ENCODE measurements at places on chromosomes 7 and 10.
A peak's percentile ranks its signal among the peaks of the same experiment; 100 is the strongest.

GRCh38 chr10:73439605-73440312, 6.4 kb upstream of the MSS51 start:
- DNase-seq, result no peak

DNA sequence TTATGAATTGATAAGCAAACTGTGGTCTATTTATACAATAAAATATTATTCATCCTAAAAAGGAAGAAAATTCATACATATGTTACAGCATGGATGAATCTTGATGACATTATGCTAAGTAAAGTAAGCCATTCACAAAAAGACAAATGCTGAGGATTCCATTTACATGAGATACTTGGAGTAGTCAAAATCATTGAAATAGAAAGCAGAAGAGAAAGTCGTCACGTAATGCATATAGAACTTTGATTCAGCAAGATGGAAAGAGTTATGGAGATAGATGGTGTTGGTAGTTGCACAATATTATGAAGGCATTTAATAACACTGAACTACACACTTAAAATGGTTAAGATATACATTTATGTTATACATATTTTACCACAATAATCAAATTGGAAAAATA, 309.7 kb upstream of the KLF6 start:
- no peak for DNase-seq

DNA sequence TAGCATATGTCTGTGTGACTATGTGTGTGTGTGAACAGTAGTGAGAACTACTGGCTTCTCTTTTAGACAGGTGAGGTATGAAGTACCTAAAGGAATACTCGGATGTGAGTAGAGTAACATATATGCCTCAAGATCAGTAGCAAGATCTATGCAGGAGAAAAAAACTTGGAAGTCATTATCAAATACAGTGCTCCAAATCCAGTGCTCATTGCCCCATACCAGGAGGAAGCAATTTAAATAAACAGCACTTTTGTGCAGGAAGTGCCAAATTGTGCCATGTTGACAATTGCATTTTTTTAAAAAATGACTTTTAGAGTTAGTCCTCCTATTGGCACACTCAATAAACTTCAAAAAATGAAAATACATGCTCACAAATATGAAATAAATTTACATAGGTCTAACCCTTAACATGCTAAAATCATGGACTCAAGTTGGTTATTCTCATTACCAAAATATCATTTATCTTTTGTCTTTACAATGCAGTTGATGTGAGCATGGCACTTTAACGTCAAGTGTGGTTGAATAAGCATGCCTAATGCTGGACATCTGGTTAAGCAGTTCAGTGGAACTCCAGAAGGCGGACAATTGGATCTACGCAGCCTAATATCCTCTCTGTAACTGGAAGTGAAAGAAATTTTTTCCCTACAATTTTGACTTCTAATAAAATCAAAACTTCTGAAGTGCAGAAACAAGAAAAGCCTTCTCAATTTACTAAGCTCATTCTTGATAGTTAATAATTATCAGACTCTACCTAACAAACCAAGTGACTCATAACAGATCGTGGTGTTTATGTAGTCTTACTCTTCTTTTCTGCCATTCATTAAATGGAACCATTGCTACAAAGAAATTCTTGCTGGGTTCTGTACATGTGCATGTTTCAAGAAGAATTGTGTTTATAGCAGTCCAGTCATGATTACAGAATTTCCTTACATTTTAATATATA, 195.2 kb downstream of the MDFIC start:
- DNase-seq, result no peak

DNA sequence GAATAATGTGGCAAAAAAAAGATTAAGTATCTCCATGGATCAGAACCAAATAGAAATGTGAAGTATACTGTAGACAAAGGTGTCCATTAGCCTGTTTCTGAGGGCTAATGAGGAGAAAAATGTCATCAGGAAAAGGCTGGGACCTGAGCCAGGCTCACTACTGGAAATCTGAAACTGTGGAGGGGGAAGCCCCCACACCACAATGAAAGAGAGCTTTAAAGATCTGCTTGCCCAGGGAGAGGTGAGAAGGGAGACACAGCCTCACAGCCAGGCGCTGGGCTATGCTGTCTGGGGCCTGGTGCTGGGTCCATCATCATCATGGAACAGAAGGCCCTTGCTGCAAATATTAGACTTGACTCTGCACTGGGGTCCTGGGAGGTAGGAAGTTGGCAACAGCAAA, 90.4 kb downstream of the OSBPL3 start:
- DNase-seq, result no peak

DNA sequence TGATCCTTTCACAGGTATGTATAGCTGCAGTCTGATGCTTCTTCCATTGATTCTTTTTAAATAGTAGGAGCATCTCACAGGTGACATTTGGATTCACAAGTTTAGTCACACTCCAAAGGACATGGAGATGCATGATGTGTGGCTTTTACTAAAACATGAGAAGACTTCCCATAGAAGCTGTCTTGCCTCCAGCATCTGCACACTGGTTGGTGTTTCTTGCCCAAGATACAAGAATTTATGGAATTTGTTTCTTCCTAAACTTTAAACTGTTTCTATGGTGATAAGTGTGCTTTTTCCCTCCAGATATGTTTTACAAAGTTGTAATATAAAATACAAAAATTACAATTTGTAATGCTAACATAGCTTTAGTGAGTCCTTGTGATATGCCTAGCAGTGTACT, 24.2 kb downstream of the ADIRF start:
- DNase-seq, result no peak

DNA sequence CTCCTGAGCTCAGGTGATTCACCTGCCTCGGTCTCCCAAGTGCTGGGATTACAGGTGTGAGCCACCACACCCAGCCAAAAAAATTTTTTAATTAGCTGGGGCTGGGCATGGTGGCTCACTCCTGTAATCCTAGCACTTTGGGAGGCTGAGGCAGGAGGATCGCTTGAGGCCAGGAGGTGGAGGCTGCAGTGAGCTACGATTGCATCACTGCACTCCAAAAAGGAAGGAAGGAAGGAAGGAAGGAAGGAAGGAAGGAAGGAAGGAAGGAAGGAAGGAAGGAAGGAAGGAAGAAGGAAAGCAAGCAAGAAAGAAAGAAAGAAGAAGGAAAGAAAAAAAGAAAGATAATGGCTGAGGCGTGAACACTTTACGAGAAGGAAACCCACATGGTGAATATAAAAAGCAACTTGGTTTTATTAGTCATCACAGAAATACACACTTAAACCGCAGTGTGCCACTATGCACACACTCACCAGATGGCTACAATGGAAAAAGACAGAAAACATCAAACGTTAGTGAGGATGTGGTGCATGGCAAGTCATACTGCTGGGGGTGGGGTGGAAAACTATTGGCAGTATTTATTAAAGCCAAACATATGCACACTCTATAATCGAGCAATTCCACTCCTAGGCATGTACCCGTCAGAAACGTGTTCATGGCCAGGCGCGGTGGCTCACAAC, 4.4 kb upstream of the CCL26 start:
- no peak for DNase-seq

GRCh38 chr10:15211464-15211979, 43.0 kb upstream of the NMT2 start:
- DNase-seq, result no peak

DNA sequence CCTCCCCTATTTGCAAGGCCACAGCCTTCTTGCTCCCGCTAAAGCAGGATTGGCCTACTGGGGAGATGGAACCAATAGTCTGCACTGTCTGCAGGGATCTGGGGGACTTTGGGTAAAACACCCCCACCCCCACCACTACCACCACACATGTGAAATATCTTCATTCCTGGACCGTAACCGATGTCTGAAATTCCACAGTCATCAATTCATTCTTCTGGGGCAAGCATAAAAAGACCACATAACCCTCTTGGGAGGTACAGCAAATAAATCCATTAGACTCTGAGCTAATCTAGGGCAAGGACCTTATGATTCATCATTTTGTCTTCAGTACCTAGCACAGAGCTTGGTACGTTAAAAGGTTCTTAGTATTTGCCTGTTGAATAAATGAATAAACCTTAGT, 307.8 kb downstream of the GPAM start:
- no peak for DNase-seq

DNA sequence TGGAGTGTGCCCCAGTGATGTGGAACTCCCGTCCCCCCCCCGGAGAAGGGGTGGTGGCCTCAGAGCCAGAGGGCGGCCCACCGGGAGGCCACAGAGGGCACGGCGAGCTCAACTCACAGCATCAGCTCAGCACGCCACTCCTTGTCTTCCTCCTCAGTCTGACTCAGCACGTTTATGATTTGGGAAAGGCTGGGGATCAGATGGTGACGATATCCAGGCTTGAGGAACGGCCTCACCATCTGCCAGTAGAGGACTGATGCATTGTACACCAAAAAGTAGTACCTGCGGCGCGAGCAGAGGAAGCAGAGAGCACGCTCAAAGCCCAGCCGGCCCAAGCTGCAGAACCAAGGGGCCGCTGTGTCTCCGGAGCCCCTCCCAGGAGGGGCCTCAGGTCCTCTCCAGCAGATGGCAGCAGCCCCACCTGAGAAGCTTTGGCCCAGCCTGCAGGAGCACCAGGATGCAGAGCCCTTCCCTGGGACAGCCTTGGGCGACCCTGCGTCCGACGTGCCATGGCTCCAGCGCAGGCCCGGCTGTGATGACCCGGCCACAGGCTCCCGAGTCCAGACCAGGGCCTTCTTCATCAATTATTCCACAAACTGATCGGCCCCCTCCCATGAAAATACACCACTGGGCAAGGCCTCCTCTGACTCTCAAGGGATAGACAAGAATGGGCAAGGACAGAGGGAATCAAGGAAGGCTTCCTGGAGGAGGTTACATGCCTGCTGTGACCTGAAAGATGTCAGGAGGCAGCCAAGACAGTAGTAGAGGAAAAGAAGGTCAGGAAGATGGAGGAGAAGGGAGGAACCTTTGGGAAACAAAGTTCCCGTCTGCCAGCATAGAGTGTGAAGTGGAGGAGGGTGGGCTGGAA, 3.7 kb downstream of the CFAP46 start:
- DNase-seq, result peak; percentile 43

GRCh38 chr10:97796651-97797050, 24.9 kb upstream of the SFRP5 start:
- no peak for DNase-seq

GRCh38 chr7:1253681-1254181, 21.1 kb downstream of the UNCX start:
- no peak for DNase-seq

DNA sequence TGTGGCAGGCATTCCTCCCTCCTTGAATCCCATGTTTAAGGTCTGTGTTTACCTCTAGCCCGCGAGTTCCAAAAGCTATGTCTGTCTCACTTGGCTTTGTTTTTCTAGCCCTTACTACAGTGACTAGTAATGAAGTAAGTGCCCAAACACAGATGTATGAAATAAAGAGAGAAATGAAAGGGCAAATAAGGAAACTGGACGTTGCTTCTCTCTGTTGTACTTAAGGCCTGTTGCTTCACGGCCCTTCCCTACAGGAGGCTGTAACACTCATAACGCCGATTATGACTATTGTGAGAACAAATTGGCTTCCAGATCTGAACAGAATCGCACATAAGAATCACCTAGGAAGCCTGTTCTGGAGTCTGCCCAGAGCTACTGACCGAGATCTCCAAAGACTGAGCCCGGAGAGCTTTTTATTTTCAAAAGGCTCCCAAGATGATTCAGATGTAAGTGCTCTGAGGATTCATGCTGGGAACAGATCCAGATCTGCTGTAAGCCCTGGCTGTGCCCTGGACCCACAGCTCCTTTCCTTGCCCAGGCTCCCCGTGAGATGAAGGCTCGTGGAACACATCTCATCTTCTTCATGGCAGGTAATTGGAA, 432.6 kb downstream of the SDK1 start:
- no peak for DNase-seq

DNA sequence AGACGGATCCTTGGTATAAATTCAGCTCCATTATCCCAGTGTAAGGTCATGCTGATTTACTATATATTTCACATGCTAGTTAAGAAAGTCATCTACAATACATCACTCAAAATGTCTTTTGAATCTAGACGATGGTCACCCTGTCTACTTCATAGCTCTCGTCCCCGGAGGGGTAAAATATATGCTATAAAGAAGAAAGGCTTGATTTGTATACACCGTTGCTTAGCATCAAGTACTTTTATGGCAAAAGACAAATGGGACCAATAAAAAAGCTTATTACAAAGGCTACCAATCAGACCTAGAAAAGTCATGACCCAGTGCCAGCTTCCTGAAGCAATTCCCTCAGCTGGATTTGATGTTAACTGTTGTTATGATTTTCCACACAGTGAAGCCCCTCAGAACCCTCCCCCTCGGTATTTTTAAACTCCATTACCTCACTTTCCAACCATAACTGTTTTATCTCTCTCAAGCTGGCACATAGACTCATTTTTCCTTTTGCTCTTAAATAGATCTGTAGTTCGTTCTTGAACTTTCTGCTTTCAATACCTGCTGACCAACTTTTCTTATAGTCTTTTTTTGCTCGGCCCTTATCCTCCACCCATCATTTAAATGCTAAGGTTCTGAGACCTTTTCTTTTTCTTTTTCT, 104.9 kb downstream of the DOCK4 start:
- no peak for DNase-seq

DNA sequence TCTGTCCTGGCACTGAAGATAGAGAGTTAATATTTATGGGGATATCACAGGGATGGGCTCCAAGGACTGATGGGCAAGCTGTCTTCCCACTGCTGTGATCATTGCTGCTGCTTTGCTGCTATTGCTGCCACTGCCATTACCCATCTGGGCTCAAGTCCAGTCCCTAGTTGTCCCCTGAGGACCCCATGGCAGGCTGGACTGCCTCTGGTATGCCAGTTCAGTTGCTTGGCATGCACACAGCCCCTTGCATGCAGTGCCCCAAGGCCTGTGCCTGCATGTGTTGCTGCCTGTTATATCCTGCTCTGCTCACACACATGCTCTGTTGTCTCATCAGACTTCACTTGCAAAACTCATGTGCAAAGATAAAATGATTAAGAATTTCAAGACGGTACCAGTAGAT, 109.5 kb downstream of the ADRA2A start:
- no peak for DNase-seq

DNA sequence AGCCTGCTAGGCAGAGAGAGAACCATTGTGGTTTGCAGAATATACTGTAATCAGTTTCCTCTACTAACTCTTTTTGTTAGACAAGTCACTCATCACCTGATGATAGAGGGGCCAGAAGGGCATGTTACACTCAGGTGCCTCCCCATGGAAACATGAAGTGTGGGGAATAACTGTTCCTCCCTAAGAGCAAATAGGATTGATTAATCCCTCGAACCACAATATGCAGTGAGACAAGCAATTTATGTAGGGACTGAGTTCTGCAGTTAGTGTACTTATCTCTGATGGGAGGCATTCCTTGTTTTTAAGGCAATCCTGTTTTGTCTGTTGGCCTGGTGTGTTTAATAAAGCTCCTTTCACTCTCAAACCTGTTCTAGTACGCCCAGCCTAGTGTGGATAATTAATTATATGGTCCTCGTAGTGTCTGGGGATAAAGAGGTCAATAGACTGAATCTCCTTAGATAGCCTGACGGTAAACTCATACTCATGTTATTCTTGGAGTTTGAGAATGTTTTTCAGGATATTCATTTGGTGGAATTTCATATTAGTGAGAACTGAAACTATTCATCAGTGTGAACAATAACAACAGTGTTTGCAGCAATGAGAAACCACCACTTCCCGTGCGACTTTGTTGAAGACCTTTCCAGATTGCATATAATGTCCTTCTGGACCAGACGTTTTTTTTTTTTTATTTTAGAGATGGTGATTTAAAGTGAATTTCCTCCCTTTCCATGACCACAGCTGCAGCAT, 344.8 kb upstream of the FZD8 start:
- DNase-seq, result no peak
